ENCODE measurements at places on chromosomes 1 and 21. TPM values are rescaled to one million over a fixed set of nuclear protein-coding genes. Genes with fewer than 3 reads are reported as not detected.

The LRRC38 gene
- polyA plus RNA-seq, result not detected

The CLIC6 gene
- 0.37 TPM for polyA plus RNA-seq

The MXRA8 gene
- 1.8 TPM for polyA plus RNA-seq

DNA sequence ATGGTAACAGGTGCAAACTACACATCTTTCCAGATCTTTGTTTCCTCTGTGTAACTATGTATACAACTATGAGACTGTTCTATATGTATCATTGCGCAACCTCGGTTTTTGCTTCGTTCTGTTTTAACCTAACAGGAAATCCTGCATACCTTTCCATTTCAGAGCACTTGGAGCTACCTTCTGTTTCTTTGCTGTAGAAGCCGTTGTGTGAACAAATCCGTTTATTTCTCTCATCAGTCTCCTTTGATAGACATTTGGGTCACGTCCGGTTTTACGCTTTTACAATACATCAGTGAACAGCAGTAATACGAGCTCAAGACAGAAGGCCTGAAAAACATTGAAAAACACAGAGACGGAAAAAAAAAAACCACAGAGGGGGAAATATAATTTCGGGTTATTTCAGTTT is 10.5 kb downstream of the ATP5IF1 start:
- H3K27me3 ChIP-seq, result no peaks in the 10 kb centered on the region
- peak overlapping the region; percentile 75 for H3K27ac ChIP-seq
- no peak for DNase-seq
- peak overlapping the region; percentile 33 for H3K4me3 ChIP-seq
- peaks cover 6% of the 10 kb centered on the region for H3K4me1 ChIP-seq
- H3K36me3 ChIP-seq, result no peaks in the 10 kb centered on the region

GRCh38 chr1:17966341-17966740 is 141.3 kb upstream of the IGSF21 start:
- no peak overlapping the region for H3K27ac ChIP-seq
- no peaks in the 10 kb centered on the region for H3K27me3 ChIP-seq
- DNase-seq, result no peak
- no peak overlapping the region for H3K4me3 ChIP-seq
- no peaks in the 10 kb centered on the region for H3K36me3 ChIP-seq

The CACYBP gene
- 26.4 TPM for polyA plus RNA-seq

DNA sequence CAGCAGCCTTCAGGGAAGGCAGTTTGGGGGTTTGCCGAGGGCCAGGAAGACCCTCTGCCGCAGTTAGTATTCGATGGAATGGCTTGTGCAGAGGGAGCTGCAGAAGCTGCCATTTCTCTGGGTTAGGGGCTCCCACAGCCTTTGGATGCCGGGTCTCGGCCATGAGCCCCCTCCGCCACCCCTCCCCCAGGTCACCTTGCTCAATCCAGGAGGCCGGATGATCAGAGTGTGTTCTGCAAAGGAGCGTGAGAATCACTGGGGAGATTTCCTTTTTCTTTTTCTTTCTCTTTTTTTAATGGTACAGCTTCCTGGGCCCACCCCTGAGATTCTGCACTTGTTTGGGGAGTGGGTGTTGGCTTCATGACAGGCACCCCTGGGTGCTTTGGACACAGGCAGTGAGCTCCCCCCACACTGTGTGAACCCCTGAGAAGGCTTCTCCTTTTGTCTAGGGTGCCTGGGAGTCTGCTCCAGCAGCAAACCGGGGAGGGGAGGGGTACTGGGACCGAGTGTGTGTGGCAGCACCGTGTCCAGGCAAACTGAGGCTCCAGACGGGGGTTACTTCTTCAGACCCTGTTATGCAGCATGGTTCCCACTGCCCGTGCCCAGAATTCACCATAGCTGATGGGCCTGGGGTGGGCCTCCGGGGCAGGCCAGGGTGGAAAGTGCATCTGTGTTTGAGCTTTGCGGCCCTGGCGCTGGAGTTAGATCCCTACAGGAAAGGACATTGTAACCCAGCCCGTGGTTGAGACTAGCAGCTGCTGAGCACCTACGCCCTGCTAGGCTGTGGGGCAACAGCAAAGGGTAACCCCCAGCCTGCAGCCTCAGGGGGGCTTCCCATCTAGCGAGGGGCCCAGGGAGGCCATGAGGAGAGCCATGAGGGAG is 18.5 kb downstream of the TNFRSF1B start:
- no peaks in the 10 kb centered on the region for H3K27me3 ChIP-seq
- peak overlapping the region; percentile 80 for H3K27ac ChIP-seq
- H3K4me3 ChIP-seq, result no peak overlapping the region
- H3K36me3 ChIP-seq, result peaks cover 8% of the 10 kb centered on the region

DNA sequence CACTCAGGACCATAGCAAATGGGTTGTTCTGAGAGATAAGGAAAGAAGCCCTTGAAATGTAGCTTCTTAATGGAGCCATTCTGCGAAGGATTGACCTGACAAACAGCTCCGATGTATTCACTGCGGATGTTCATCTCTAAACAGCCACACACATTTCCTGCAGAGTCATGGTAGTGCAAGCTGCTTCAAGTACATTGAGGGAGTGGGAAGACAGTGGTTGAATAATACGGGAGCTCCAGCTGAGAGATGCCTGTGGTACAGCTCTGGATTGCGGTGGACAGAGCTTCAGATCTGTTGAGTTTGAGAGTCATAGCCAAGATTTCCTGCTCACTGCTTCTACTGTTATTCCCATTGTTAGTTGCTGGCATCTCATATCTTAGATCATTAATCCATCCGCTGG is 86.6 kb downstream of the ZBTB18 start:
- no peaks in the 10 kb centered on the region for H3K36me3 ChIP-seq
- H3K27me3 ChIP-seq, result no peaks in the 10 kb centered on the region
- H3K4me3 ChIP-seq, result no peak overlapping the region
- no peaks in the 10 kb centered on the region for H3K4me1 ChIP-seq

- DNase-seq, result no peak
- no peak overlapping the region for H3K4me3 ChIP-seq
- peaks cover 27% of the 10 kb centered on the region for H3K36me3 ChIP-seq
- H3K4me1 ChIP-seq, result no peaks in the 10 kb centered on the region
Measured at GRCh38 chr1:35605867-35606182, 32.7 kb downstream of the TFAP2E start.

DNA sequence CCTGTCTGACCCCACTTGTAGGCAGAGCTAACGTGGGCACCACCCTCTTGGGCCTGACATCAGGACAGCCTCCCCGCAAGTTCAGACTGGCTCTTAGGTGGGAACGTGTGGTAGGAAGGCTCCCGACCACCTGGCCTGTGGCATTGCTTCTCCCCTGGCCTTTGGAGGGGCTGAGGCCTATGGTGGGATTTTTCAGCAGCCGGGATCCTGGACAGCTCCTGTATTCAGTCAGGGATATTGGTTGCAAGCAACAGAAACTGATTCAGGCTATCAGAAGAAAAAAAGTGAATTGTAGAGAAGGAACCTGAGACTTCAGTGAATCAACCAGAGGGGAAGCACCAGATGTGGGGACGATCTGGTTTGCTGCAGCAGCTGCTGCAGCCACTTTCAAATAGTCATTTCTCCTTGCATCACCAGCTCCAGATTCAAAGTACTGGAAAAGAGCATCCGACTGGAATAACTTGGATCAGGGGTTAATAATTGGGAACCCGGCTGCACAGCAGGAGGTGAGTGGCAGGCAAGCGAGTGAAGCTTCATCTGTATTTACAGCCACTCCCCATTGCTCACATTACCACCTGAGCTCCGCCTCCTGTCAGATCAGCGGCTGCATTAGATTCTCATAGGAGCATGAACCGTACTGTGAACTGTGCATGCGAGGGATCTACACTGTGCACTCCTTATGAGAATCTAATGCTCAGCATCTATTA is 5.9 kb downstream of the RNF186 start:
- DNase-seq, result no peak
- H3K27ac ChIP-seq, result no peak overlapping the region
- no peaks in the 10 kb centered on the region for H3K36me3 ChIP-seq
- H3K4me3 ChIP-seq, result no peak overlapping the region

GRCh38 chr1:197738927-197739326 is 36.4 kb downstream of the DENND1B start:
- no peak for DNase-seq
- H3K4me1 ChIP-seq, result no peaks in the 10 kb centered on the region
- H3K27ac ChIP-seq, result no peak overlapping the region
- H3K4me3 ChIP-seq, result no peak overlapping the region

GRCh38 chr1:81548918-81549587 is 251.7 kb upstream of the ADGRL2 start:
- no peaks in the 10 kb centered on the region for H3K4me1 ChIP-seq
- H3K27ac ChIP-seq, result no peak overlapping the region
- no peak for DNase-seq
- H3K27me3 ChIP-seq, result no peaks in the 10 kb centered on the region
- no peak overlapping the region for H3K4me3 ChIP-seq
- H3K36me3 ChIP-seq, result no peaks in the 10 kb centered on the region

The CERS2 gene
- 340 TPM for polyA plus RNA-seq

GRCh38 chr1:201053155-201053860 is 29.8 kb upstream of the KIF21B start:
- H3K4me3 ChIP-seq, result no peak overlapping the region
- no peak for DNase-seq
- H3K27ac ChIP-seq, result no peak overlapping the region
- H3K4me1 ChIP-seq, result peaks cover 3% of the 10 kb centered on the region
- H3K27me3 ChIP-seq, result no peaks in the 10 kb centered on the region
- no peaks in the 10 kb centered on the region for H3K36me3 ChIP-seq
